Peyer's patch (tissue), 4 donors: ENCODE measurements at places on chromosomes 2 and 18. TPM values are rescaled to one million over a fixed set of nuclear protein-coding genes. Genes with fewer than 3 reads are reported as not detected.

CRYGD gene
- not detected for total RNA-seq

DNER gene
- 1.3 TPM for total RNA-seq

CCDC142 gene
- total RNA-seq, result 132 TPM

DNA sequence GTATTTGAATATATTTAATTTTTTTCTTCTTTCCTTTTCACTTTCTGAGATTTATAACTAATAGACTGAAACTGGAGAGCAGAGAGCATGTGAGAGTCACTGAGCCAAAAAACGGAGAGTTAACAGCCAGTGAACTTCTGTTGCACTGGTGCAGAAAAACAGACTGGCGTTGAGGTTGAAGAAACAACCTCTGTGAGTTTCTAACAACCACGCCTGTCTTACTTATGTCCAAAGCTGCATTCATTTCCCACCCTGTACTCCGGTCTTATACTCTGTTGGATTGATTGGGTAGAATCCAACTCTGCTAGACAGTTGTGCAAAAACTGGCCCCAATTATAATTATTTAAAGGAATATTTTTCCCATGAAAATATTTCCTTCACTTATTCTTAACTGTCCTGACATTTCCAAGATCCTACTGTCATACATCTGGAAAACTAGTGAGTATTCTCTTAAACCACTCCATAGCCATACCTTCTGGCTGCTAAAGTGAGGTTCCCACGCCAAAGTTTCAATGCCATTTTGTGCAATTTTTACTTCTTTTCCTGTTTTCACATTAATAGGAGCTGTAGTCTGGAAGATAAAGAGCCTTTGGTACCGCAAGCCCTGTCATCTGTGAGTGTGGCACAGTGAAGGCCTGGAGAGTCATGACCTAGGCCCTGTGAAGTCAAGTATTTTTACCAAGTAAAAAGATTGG is 9.4 kb downstream of the CYP1B1 start:
- no peak for DNase-seq

DNA sequence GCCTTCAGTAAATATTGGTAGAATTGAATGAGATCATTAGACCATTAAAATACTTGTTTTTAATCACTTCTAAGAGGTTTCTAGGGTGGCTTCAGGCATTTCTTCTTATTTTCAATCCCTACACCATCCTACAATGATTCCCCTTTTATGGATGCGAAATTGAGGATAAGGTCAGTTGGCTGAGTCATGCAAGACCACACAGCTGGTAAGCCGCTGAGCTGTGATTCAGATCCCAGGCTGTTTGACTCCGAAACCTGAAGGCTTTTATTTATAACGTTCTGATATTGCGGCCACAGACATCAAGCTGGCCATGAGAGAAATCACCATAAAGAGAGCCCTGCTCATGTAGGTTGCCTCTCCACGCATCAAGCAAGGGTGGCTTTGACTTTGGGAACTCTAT is 133.4 kb downstream of the VAPA start:
- no peak for DNase-seq

DNA sequence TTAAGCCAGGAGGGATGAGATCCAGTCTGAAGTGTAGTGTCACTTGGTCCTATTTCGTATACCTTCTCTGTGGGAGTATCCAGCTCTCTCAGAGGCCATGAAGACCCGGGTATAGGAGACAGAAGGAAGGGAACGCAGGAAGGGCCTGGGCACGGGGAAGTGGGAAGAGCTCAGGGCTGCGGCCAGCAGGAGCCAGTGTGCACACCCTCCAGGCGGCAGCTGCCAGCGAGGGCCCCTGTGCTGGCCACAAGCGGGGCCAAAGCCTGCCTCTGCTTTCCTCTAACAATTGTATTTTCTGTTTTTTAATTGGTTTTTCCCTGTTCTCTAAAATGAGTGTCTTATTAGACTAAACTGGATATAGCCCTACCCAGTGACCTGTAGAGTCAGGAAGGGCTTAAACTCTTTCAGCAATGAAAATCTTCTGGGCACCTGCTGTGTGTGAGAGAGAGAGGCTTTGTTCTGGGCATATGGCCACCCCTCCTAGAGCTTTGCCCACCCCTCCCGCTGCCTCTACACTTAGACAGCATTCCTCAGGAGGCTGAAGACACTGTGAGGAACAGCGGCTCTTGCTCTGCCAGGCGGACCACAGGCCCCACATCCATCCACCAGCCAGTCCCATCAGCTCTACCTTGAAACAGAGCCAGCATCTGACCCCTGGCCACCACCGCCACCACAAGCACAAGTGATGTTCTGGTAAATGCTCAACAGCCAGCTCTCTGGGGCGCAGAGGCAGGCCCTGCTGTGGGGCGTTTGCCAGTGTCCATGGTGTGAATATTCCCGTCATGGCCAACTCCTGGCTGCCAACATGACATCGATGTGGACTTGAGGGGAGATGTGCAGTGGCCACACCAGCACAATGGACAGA is 9.5 kb downstream of the GPR17 start:
- DNase-seq, result no peak

- no peak for DNase-seq
Measured at GRCh38 chr2:218755198-218755566, 26.8 kb upstream of the CYP27A1 start.

- DNase-seq, result no peak
Measured at GRCh38 chr18:12376034-12376753, 833 bp downstream of the AFG3L2 start.

DNA sequence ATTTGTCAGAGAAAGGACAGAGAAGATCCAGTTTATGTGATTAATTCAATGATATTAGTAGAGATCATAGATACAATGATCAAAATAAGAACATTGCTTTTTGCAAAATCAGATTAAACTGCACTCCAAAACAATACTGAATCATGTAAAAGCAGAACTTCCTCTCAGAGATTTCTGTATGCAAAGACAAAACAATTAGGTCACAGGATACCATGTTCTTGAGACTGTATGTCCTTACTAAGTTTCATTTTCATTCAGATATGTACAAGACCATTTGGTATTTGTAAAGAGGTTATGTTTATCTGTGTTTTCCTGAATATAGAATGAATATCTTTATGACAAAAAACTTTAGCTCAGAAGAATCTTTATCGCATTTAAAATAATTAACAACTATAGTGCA is 161.8 kb downstream of the DLGAP1 start:
- DNase-seq, result no peak
